ENCODE measurements at places on chromosomes 7 and 10.

DNA sequence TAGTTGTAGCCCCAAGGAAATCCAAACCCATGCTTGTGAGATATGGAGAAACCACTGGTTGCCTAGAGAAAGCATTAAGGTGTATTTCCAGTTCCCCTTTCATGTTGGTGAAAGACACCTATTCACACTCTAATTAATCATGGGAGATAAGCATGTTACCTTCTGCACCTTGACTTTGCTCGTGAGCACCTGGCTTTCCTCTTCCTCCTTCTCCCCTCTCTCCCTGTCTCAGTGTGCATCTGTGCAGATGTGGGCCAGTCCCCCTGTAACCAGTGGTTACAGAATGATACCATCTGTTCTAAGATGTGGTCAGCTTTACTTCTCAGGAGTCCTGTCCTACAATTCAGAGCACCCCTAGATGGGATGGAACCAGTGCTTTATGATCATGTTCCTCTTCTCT is 160.6 kb downstream of the LCOR start:
- DNase-seq, result no peak

DNA sequence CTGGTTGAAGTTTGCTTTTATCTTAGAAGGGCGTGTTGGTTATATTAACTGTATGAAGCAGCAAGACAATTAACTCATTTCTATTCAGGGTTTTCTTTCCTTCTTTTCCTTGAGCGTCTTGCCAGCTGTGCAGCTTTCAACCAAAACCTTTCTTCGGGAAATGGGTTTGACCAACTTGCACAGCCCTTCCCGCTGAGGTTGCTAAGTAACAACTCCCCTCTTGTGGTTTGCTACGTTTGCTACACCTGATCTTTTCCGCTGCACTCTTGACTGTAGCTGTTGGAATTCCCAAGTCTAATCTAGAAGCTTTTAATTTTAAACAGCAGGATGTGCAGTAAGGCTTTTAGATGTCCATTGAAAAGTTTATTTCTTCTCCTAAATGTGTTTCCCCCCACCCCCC is 116.9 kb downstream of the CDCA7L start:
- no peak for DNase-seq

DNA sequence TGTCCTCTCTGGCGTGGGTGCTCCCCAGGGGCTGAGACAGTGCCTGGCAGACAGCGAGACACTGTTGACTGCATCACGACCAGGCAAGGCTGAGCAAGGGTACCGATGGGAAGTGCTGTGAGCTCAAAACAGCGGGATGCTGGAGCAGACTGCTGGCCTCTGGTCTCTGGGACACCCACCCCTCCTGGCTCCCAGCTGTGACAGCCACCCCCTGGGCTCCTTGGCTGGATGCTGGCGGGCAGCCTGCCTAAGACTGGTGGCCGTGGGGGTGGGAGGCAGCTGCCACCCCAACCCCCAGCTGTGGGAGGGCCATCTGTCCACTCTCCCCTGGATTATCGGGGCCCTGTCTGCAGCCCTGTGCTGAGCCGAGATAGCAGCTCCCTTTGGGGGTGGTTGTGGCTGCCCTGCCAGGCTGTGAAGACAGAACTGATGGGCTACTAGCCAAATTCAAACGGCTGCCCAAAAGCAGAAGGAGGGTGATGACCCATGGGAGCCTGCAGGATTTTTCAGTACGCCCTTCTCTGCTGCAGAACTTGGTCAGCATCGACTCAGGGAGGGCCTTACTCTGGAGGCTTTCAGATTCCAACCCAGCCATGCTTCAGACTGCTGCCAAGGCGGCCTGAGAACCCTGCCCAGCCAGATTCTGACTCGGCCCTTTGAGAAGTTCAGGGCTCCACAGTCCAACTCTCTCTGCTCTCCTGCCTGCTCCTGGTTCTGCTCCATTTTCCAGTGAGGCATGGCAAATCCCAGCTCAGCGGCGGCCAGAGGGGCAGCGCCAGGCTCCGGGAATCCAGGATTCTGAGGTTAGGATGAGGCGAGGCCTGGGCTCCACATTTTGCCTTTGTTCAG is 125.3 kb downstream of the NEURL1 start:
- no peak for DNase-seq

DNA sequence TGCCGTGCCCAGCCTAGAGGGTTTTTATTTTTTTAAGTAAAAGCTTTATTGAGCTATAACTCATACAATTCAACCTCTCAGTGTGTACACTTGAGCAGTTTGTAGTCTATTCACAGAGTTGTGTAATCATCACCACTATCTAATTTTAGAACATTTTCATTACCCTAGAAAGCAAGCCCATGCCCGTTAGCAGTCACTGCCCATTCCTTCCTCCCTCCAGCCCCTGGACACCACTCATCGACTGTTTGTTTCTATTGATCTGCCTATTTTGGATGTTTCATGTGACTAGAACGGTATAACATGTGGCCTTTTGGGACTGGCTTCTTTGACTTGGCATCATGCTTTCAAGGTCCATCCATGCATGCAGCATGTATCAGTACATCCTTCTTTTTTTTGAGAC is 25.7 kb upstream of the SEC61A2 start:
- DNase-seq, result no peak
